ENCODE measurements at places on chromosomes 12 and 14. TPM values are rescaled to one million over a fixed set of nuclear protein-coding genes. Genes with fewer than 3 reads are reported as not detected.

DNA sequence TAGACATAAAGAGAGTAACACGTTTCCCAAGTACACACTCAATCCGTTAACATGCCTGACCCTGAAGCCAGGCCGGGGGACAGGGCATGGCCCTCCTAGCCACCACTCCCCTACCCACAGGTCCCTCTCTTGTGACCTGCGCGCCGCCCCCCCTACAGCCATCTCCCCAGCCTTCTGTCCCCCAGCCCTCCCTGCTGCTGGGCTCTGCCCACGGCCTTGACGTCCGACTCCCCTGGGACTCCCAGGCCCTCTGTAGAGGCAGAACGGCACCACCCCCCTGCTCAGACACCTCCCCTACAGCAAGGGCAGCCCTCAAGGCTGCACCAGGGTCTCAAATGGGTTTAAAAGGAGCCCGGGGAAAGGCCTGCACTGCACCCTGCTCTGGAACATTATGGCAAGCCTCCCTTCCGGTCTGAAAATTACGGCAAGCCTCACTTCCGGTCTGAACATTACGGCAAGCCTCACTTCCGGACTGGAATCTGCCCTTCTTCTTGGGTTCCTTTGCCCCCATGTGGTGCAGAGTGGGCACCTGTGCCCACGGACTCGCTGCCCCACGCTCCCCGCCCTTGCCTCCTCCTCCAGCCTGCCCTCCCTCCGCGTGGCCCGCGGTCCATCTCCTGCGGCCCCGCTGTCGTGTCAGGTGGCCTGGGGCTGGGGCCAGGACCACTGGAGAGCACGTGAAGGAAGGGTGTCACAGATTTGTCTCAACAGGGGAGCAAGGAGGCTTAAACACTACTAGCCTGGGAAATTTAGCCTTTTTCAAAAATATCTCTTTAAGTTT, 77.6 kb downstream of the MOK start:
- no peak for DNase-seq

DNA sequence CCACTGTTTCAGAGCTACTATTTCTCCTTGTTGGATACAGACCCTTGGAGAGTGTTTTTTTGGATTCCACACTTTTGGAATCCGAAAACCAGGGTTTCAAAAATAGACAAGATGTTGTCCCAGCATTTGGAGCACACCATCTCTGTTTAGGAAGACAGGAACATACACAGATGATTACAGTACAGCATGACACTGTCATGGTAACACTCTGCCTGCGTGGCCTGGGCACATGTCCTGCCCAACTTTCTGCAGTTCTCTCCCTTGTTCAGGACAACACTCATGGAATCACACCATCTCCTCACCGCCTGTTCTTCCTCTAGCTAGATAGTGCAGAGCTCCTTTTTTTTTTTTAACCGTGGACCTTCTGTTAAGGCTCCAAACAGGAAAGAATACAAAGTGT, 369.2 kb downstream of the PDZRN4 start:
- DNase-seq = no peak

- no peak for DNase-seq
Measured at GRCh38 chr12:123979566-123979965, 6.6 kb downstream of the ZNF664 start.

- no peak for DNase-seq
Measured at GRCh38 chr14:30277268-30277667, 281.7 kb upstream of the G2E3 start.

- DNase-seq = peak; percentile 85
Measured at GRCh38 chr14:44962334-44963043, 499 bp downstream of the TOGARAM1 start.

GRCh38 chr12:42886160-42886559, 296.6 kb upstream of the PRICKLE1 start:
- DNase-seq = no peak

GRCh38 chr12:62917926-62918325, 17.0 kb downstream of the PPM1H start:
- no peak for DNase-seq

DNA sequence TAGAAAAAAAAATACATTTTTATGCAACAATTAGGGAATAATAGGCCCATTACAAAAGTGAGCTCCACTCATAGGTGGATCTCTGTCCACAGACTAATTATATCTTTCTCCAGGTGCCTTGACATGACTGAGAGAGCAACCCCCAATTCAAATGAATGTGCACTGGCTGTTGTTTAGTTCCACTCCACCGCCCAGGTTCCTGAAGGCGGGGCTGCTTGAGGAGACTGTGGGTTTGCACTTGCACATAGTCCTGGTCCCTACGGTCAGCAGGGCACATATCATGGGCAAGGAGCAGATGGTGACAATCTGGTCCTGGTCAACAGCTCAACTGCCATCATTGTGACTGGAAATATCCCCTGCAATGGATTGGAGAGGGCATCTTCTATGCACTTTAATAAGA, 195.6 kb upstream of the PWP1 start:
- no peak for DNase-seq

DNA sequence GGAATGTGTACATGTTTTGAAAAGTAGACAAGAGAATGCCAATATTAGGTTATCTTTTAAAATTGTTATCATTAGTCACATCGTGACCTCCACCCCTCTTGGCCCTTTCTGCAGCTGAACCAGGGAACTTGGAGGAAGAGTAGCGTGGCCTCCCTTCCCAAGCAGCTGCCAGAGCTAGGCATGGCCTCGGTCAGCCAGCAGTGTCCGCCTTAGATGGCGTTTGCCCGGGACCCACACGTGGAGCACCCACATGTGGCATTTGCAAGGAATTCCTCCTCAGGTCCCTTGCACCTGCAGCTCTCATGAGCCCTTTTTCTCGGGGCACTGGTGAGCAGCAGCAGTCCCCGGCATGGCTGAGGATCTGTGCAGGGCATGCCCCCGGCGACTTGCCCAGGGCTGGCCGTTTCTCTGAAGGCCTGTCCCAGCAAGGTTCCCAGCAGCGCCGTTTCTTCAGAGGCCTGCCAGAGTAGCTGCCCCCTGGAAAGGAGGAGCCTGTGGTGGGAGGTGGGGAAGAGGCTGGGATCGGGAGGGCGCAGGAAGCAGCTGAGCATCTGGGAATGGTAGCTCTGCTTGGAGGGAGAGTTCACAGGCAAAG, 10.8 kb downstream of the JDP2 start:
- no peak for DNase-seq

DNA sequence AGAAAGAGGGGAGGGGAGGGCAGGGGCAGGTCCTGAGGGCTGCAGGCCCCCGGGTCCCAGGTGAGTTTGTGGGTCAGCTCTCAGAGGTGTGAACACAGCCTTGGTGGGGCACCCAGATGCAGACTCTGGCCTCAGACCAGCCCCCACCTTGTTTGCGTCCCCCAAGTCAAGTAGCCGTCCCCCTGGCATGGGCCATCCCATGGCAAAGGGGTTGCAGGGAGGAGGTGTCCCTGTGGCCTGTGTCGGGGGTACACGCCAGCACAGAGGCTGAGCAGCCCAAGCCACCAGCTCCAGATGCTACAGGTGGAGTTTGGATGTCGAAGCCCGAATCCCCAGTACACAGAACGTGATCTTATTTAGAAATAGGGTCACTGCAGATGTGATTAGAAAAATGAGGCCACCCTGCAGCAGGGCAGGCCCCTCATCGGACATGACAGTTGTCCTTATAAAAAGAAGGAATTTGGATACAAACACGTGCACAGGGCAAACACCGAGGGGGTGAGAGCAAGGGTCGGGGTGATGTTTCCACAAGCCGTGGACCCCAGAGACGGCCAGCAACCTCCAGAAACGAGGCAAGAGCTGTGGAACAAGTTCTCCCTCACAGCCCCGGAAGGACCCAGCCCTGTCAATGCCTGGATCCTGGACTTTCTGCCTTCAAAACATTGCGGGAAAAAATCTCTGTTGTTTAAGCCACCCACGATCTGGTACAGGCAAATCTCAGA, 141.2 kb upstream of the C14orf180 start:
- no peak for DNase-seq

GRCh38 chr12:49703647-49704137, 3.5 kb downstream of the FMNL3 start:
- no peak for DNase-seq

GRCh38 chr12:62714774-62715721, 219.9 kb downstream of the PPM1H start:
- DNase-seq = no peak

DNA sequence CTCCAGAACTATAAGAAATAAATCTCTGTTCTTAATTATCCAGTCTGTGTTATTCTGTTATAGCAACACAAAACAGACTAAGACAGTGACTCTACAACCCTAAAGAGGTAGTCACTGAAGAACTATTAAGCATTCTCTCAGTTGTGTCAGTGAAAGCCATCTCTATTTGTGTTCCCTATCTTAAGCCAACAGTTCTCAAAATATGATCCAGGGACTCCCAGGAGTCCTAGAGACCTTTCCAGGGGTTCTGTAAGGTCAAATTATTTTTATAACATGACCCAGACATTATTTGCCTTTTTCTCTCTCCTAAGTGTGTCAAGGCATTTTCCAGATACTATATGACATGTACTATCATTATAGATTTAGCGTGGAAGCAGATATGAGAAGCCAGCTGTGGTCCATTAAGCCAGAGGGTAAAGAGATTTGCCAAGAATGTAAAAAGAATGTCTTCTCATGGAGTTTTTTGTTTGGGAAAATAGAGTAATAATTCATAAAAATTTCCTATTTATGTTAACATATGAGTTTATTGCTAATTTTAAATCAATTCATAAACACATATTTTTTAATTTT, 315.8 kb downstream of the RGS6 start:
- DNase-seq = no peak

GRCh38 chr12:57148469-57149244, 1.2 kb upstream of the LRP1-AS start:
- peak; percentile 85 for DNase-seq

DNA sequence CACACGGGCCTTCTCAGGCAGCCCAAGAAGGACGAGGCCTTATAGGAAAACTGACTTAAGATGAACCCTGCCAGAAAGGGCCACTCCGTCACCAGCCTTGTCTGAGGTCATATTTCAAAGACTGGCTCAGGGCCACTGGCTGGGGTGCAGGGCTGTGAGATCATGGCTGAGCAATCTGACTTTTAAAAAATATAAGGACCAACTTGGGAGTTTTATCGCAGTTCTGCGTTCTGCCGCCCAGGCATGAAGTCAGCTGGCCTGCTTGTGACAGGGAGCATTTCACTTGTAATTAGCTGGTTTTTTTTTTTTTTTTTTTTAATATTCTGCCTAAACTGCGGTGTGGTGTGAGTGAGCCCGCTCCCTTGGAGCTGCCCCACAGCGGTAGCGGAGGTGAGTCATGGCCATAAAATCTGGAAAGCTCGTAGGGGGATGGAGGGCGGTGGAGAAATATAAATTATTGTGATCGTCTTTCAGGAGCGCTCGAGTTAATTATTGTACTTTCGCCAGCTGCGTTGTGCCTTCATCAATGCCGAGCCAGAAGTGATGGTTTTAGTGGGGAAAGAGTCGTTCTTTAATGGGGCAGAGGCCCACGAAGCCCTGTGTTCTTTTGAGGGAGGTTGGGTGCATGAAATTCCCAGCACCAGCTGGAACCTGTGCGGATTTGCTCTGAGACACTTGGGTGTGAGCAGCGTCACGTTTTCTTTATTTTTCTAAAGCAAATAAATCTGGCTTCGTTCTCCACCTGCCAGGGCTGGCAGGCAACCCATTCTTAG, 231.9 kb downstream of the C12orf75 start:
- DNase-seq = peak; percentile 56

DNA sequence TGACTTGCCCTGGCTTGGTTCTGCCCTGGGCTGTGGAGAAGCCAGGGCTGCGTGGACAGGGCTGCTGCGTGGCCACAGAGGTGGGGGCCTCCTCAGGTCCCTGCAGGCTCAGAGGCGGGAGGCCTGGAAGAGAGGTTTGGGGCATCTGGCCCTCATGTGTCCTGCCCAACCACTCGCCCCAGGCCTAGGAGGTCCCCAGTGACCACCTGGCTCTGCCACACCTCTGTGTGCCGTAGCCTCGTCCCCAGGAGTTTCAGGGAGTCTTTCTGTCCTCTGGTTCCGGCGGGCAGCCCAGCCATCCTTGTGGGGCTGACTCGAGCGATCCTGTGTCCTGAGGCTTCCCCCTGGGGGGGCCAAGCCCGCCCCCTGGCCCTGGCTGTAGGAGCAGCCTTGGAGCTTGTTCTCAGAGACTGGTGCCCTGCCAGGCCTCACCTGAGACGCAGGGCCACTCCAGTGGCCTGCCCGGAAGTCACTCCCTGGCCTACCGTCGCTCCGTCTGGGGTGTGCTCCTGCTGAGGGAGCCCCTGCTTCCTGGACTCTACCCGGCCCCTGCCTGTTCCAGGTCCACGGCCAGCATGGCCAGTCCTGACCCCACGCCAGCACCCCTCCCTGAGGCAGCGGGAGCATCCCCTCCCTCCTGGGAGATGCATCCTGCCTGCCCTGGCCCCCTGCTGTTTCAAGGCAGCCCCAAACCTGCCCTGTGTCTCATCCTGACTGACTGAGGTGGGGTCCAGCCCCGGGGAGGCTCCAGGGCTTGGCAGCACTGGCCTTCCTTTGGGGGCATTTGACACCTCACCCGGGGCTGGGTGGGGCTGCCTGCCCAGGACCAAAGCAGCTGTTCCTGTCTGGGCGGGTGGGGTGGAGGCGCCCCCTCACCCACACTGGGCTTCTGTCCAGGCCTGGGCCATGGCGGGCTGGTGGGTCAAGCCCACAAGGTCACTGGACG, 13.9 kb downstream of the ASPG start:
- DNase-seq = peak; percentile 48

GRCh38 chr12:19529951-19530636, 90.8 kb downstream of the AEBP2 start:
- DNase-seq = no peak

- no peak for DNase-seq
Measured at GRCh38 chr12:96195845-96196451, 1.8 kb downstream of the ELK3 start.

DNA sequence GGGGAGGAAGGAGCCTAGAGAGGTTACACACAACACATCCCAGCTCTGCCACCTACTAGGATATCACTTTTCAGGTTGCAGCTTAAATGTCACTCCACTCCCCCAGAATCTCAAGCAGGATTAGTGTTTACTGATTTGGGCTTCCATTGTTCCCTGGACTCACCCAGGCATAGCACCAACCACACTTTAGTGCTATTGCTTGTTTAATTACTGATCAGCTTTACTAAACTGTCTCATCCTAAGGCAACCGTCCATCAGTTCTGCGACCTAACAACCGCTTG, 6.1 kb upstream of the KRT18 start:
- DNase-seq = no peak

DNA sequence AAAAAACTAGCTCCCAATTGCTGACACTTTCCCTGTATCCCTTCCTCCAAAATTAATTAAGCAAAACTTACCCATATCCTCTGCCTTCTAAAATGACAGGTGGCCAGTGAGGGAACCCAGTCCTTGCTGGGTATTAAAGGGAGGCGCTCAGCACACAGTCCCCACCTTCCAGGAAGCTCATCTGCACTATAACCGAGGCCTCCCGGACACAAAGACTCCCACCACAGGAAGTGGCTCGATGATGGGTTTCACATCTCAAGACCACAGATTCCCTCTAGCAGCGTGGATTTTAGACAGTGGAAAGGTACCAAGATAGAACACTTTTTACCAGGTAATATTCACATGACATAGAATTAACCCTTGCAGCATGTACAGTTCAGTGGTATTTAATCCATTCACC, 126.8 kb upstream of the NCOR2 start:
- DNase-seq = no peak

MARK3 gene
- total RNA-seq = 75.9 TPM

NPFF gene
- total RNA-seq = not detected

RASAL1 gene
- not detected for total RNA-seq

FOXJ2 gene
- total RNA-seq = 36.2 TPM

ANKS1B gene
- 3.6 TPM for total RNA-seq

IFT43 gene
- total RNA-seq = 10.4 TPM

LRTM2 gene
- total RNA-seq = not detected

ANO4 gene
- total RNA-seq = not detected

GDF3 gene
- total RNA-seq = not detected

DCTN2 gene
- total RNA-seq = 128 TPM

NRXN3 gene
- total RNA-seq = 0.15 TPM

OR4M1 gene
- not detected for total RNA-seq

CD4 gene
- 3.8 TPM for total RNA-seq
